ENCODE measurements at places on chromosomes 13 and 19. TPM values are rescaled to one million over a fixed set of nuclear protein-coding genes. Genes with fewer than 3 reads are reported as not detected.

GGN gene
- total RNA-seq: 1.0 TPM

CLEC17A gene
- total RNA-seq: 0.31 TPM

CA11 gene
- total RNA-seq: 49.8 TPM

NLRP13 gene
- not detected for total RNA-seq

ADGRE3 gene
- total RNA-seq: not detected

ZNF763 gene
- total RNA-seq: 17.7 TPM

KANK2 gene
- total RNA-seq: 17.5 TPM

FUT3 gene
- total RNA-seq: not detected

DNA sequence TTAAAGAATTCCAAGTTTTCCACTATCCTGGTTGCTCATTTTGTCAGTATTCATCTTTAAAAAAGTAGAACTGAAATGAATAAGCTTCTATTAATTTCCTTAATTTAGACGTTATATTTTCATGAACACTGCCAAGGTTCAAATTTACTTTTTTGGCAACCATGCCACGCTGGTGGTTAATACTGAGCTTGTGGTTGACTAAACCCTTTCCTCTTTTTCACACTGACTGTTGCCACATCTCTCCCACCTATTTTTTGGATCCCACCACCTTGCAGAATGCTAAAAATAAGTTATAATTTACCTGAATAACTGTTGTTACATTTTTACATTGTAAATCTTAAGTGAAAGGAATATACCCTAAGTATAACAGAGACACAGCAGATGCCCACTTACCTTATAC is 45.0 kb downstream of the FLT3 start:
- no peak for DNase-seq

GRCh38 chr19:50639121-50640112 is at the start of gene SYT3:
TSS of gene SYT3 (minus strand) at chr19:50639881. CDS start at chr19:50637411, 2,470 bp downstream.
- DNase-seq: peak; percentile 87

DNA sequence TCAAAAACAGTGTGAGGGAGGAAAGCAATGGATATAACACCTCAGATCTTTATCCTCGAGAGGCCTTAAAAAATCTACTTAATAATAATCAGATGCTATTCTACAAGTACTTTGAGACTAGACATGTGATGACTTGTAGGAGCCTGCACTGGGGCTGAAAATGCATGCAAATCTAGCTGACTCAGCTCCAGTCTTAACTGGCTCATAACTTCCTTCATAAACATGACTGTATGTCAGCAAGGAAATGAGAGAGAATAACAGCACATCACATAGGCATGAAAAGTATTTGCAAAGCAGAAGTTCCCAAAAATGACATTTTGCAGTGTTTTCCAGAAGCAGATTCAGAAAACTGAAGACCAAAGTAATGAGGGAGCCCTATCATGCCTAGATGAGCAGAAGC is 38.1 kb downstream of the PSG5 start:
- no peak for DNase-seq

GRCh38 chr13:36054041-36054440 is 77.1 kb downstream of the DCLK1 start:
- DNase-seq: no peak

- DNase-seq: no peak
Observed at GRCh38 chr13:42650506-42650905, 76.6 kb downstream of the TNFSF11 start.

DNA sequence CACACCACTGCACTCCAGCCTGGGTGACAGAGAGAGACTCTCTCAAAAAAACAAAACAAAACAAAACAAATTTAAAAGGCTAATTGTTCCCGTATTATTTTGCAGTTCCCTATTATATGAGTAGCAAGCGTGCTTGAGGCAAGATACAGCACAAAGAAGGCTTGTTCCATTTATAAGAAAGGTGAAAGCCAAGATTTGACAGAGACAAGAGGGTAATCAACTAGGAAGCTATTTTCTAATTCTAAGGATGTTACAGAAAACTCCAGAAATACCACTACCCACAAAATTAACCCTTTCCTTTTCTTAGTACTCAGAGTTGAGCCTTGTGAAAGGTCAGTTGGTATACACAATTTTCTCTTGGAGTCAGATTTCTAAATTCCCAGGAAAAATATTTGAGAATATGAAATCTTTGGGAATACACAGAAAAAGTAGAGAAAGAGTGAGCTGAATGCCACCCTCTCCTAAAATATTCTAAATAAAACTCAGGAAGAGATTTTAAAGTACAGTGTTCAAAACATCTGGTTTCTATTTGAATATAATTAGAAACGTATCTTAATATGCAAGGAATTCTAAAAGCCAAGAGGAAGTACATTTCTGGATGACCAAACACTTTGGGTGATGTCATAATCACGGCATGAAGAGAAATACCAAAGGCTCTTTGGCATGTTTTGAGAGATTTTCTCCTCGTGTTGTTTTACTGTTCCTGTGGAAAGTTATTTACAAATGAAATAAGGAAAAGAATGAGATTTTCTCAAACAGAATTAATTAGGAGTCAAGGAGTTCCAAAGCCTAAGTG is 63.0 kb upstream of the FLT1 start:
- no peak for DNase-seq

GRCh38 chr19:44869733-44870470 is 21.2 kb upstream of the TOMM40 start:
- no peak for DNase-seq

DNA sequence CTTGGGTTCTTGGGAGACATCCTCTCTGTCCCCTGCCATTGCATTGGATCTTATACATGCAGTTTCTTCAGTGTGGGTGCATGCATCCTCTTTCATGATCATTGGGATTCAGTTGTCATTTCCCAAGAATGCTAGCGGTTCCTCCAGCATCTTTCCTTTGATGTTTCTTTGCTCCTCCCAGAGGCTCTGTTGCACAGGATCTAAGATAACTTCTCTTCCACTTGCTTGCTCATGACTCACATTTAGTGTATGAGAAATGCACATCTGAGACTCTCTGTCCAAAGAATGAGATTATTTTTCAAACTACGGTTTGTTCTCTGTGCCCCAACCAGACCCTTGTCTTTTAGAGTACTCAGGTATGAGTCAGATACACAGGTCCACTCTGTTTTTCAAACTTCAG is 197.1 kb downstream of the NDFIP2 start:
- no peak for DNase-seq

DNA sequence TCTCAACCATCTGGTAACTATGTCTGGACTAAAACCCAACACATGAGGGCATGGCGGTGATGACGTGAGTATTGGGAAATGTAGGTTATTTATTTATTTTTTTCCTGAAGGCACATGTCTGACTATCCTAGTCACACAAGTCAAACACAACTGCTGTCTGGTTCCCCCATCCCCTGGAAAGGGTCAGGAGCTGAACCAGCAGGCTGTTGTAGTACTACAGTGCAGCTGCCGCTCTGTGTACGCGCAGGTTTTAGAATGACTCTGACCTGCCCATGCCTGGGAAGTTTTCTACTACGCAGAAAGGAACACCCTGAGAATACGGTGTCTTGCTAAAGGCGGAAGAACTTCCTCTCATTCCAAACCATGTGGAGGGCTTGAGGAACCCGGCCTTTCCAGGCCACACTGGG is 1.2 kb downstream of the SLC7A1 start:
- peak; percentile 52 for DNase-seq

DNA sequence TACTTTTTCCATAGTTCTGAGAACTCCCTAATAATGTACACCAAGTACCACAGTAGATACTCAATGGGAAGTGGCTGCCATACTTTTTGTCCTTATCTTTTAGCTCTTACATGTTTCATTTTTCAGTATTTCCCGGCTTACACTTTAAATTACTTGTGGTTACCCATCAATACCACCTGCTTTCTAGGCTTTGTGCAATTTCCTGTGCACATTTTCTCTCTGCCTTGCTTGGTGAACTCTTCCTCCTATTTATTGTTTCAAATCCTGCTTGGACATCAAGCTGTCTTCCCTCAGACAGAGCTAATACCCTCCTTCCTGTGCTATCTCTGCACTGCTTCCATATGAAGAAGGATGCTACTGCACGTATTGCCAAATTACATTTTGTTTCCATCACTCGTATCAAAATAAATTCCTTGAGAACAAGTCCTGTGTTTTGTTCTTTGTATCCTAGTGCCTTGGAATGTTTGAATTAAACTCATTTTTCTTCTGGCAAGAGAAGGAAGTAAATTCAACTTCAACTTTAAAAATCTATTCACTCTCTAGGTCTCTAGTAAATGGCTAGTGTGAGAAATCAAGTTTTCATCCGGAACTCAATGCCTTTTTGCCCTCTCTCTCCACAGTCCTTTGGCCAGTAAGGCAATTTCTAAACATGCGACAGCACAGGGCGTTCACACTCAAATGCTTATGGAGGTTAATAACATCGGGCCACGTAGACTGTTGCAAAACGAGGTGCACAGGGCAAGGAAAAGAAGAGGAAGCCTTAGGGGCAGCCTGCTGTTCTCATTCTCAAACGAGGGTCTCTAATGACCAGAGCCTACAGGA is 5.6 kb downstream of the ZAR1L start:
- no peak for DNase-seq

- no peak for DNase-seq
Observed at GRCh38 chr13:98236197-98236596, 59.1 kb upstream of the RNF113B start.

GRCh38 chr19:31510635-31511034 is 161.4 kb upstream of the TSHZ3 start:
- DNase-seq: no peak

GRCh38 chr19:2354670-2355069 is 5.4 kb upstream of the TMPRSS9 start:
- DNase-seq: no peak

DNA sequence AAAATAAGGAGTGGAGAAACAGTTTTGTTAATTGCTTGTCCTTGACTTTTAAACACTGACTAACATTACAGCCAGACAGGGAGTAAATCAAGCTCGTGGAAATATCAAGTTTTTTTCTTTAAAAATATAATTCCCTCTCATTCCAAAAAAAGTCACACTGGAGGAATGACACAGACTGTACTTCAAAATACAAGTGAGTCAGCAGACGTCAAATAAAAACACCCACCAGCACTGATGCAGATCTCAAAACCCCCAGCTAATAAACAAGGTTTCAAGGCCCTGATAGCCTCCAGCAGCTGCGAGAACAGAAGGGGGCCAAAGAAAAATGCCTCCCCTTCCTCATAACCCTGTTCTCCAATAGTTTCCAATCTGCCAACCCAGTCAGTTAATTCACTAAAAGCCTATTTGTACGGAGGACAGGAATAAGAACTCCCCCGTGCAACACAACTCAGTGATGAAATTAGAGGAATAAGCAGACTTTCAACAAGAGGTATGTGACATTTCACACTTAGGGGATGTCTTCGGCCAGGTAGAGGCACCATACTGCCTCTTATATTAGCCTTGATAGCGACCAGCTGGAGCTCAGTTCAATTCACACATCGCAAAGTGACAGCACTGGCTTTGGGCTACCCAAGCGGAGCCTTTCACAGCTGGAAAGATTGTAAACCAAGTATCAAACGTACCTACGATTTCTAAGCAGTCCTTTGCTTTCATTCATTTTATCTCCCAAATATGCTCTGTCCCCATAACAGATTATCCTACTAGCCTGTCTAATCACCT is 561.0 kb upstream of the KLF12 start:
- DNase-seq: no peak

DNA sequence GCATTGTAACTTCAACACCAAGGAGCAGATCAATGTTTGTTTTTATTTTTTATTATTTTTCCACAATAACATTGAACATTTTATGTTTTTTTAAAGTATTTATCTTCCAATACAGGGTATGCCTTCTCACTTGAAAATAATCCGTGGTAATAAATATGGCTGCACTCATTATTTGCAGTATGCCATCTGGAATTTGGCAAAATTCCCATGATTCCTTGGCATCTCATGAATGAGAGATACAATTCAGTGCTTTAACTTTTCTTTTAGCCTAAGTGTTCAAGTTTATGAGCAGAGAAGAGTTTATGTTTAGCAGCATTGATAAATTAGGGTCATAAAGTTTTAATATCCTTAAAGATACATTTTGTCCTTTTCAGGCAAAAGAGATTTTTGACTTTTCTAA is 1109.6 kb upstream of the ATXN8OS start:
- DNase-seq: no peak

GRCh38 chr13:85019121-85019520 is 780.1 kb downstream of the SLITRK6 start:
- no peak for DNase-seq

Measured in neural progenitor cell (in vitro differentiated cells).